ENCODE measurements at places on chromosomes 5 and 9. TPM values are rescaled to one million over a fixed set of nuclear protein-coding genes. Genes with fewer than 3 reads are reported as not detected.

The HK3 gene
- 9.9 TPM for total RNA-seq

DNA sequence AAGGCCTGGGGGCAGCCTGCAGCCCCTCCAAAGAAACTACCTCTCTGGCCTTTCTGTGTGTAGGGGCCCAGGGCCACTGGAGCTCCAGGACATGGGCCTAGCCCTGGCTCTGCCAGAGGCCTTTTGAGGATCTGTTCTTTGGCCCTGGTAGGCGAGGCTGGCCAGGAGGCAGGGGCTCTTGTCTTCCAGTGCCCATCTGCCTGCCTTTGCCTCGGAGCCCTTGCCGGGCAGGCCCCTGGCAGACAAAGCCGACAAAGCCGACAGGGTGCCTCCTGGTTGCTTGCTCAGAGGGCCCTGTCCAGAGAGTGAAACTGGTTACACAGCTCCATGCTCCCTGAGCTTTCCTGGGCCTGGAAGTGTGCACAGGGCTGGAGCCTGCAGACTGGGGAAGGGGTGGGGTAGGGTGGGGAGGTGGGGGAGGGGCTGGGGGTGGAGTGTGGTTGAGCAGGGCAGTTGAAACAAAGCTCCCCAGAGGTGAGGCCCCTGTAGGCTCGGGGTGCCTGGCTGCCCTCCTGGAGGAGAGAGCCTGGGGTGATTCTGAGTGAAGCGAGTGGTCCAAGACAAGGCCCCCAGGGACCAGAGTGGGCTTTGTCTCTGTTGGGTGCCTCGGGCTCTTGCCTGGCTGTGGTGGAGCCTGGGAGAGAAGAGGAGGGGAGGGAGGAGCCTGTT is 29.3 kb downstream of the PTPA start:
- DNase-seq, result peak; percentile 67
- H3K4me1 ChIP-seq, result peaks cover 51% of the 10 kb centered on the region

GRCh38 chr9:11821306-11821975 is 871.7 kb upstream of the TYRP1 start:
- no peaks in the 10 kb centered on the region for H3K4me1 ChIP-seq
- no peak overlapping the region for H3K4me3 ChIP-seq
- no peak overlapping the region for H3K27ac ChIP-seq
- no peaks in the 10 kb centered on the region for H3K27me3 ChIP-seq
- DNase-seq, result no peak
- H3K36me3 ChIP-seq, result no peaks in the 10 kb centered on the region

The DOCK2 gene
- 5.4 TPM for total RNA-seq

The PCDHGA9 gene
- total RNA-seq, result 8.2 TPM
